Right ventricle myocardium inferior (tissue), 1 donor: ENCODE measurements at places on chromosomes 3 and 15.

- no peak for DNase-seq
These were observed 65.4 kb downstream of the FOXP1 start for GRCh38 chr3:71518089-71518488.

- DNase-seq = no peak
These were observed 132.6 kb upstream of the LIPC start for GRCh38 chr15:58298879-58299850.

- no peak for DNase-seq
These were observed 3.9 kb downstream of the RRP9 start for GRCh38 chr3:51937611-51938450.

- DNase-seq = no peak
These were observed 69.4 kb downstream of the STAG1 start for GRCh38 chr3:136682740-136683312.

DNA sequence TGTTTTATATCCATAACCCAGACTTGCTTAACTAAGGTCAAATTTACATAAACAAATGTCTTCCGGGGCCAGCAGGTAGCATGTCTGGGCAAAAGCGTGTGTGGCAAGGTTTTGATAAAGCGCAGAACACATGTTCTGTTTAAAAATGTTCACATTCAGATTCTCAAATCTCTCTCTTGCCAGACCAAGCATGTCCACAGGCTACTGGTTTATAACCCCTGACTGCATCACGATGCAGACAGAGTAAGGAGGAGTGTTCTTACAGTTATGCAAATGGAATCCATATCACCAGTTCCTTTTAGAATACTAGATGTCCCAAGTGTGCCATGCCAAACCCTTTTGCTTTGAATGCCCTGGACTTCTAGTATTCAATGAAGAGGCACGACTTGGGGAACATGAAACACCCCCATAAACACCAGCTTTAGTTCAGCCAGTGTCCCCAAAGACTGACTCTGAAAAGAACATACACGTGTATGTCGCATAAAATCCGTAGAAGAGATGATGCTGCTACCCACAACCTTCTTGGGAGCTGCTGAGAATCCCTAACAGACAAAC, 412.0 kb downstream of the CNTN4 start:
- no peak for DNase-seq

- DNase-seq = no peak
These were observed 144.0 kb downstream of the SMAD6 start for GRCh38 chr15:66846031-66846430.

- DNase-seq = no peak
These were observed 405.6 kb downstream of the GRM7 start for GRCh38 chr3:7266551-7266950.

- DNase-seq = no peak
These were observed 1106.8 kb downstream of the IGSF11 start for GRCh38 chr3:117927825-117928224.

GRCh38 chr15:70539912-70540530, 223.3 kb downstream of the UACA start:
- peak; percentile 64 for DNase-seq

DNA sequence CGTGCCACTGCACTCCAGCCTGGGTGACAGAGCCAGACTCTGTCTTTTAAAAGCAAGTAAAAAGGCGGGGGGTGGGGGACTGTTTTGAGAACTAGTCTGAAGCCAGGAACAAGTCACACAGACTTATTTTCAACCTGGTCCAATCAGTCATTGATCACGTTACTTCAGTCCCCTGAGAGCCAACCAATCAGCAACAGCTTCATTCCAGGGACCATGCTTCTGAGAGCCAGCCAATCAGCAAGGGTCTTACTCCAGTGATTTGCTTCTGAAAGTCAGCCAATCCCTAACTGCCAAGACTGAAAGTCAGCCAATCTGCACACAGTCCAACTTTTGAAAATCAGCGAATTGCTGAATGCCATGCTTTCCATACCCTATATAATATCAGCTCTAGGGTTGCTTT, 48.6 kb upstream of the C15orf39 start:
- DNase-seq = no peak

DNA sequence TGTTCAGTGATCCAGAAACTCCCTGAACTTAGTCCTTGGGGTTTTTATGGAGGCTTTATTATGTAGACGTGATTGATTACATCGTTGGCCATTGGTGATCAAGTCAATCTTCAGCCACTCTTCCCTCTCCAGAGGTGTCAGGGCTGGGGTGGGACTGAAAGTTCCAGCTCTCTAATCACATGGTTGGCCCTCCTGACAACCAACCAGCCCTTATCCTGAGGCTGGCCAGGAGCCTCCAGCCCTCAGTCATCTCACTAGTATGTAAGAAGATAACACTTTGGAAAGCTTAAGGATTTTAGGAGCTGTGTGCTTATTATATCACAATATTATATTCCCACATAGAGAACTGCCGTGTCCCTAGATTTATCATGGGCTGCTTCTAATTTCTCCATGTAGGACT, 142.3 kb downstream of the VPS8 start:
- DNase-seq = no peak

- DNase-seq = peak; percentile 34
These were observed 68.4 kb downstream of the LINGO1 start for GRCh38 chr15:77564341-77564740.

- DNase-seq = no peak
These were observed 607.5 kb upstream of the ROBO2 start for GRCh38 chr3:76432396-76432795.

DNA sequence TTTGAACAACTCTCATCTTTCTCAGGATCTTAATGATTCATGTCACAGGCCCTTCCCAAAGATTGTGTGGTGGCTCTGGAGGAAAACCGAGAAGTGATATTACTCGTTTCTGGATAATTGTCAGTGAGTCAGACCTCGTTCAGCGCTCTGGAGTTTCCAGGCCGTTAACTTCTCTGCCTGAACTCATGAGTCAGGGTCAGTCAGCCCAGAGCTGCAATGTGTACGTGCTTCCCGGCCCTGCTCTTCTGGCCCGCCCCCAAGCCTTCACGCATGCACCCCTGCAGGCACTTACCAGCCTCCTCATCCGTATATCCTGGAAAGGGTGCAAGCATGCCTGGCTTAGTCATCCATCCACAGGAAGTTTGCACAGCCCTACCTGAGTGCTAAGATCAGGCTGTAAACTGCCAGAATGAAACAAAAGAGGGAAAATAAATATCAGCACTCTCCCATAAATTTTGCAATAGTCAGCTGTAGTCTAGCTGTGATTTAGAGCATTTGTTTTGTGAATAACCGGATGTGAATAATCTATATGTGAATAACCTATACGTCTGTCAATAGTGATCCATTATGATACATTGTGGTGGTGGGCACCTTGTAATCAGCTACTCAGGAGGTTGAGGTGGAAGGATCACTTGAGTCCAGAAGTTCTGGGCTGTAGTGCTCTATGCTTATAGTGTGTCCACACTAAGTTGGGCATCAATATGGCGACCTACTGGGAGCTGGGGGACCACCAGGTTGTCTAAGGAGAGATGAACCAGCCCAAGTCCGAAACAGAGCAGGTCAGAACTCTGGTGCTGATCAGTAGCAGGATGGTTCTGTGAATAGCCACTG, 35.3 kb upstream of the SEMA4B start:
- no peak for DNase-seq

GRCh38 chr3:181880331-181880730, 168.6 kb downstream of the SOX2 start:
- DNase-seq = no peak

DNA sequence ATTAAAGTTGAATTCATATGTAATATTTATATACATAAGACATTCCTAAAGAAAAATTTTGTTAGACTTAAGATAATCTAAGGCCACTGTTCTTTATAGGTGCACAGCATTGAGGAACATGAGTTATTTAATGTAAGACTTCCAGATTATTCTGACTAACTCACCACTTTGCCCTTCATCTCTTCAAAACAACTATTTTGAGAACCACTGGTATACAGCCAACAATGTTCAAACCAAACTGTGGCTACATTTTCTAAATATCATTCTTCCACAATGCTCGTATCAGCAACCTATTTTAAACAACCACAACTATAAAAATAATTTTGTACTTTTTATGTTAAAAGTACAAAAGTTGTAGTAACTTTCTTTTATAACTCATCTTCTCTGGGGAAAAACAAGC, 199.8 kb upstream of the ALCAM start:
- DNase-seq = no peak

DNA sequence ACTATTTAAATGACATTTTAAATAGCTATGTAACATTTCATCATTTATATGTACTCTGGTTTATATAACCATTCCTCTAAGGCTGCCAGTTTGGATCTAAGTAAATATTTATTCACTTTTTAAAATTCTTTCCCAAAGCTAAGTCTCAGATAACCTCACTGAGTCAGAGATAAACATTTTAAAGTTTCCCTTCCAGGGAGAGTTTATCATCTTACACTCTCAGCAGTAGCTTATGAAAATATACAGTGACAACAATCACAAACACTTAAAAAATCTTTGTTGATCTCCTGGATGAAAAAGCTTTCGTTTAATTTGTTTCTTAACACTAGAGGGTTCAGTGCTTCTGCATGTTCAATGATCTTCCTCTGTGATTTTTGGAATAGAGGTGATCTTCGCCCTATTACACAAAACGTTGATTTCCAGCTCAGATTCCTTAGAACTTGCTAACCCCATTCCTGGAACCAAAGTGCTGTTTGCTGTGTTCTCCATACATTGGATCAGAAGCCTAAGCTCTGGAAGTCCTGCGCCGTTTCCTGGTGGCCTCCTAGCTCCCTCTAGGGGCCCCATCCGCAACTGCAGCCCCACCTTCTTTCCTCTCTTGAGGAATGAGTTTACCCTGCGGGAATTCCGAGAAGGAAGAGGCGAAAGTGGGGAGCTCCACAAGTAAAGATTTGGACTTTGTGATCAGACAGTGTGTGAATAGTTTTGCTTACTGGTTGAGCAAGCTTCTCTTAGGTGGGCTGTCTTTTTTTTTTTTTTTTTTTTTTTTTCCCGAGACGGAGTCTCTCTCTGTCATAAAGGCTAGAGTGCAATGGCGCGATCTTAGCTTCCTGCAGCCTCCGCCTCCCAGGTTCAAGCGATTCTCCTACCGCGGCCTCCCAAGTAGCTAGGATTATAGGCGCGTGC, 29.3 kb upstream of the SACM1L start:
- DNase-seq = peak; percentile 80

GRCh38 chr15:70272565-70273355, 175.0 kb upstream of the TLE3 start:
- DNase-seq = no peak

GRCh38 chr3:51679777-51680176, 8.7 kb downstream of the TEX264 start:
- DNase-seq = no peak

DNA sequence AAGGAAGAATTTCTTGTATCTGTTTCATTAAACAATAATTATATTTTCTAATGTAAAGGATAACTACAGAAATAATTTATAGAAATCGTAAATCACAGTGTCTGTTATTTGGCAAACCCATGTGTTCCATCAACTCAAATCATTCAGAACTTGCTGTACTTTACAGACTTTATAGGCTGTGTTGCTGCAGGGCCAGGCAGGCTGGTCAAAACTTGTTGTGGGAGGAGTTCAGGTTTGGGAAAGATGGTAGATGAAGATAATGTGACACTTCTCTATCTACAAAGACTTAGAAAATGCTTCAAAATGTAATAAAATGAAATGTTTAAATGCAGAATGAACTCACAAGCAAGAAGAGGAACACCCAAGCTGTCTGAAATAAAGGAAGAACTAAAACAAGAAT, 183.4 kb downstream of the SEMA6D start:
- no peak for DNase-seq

DNA sequence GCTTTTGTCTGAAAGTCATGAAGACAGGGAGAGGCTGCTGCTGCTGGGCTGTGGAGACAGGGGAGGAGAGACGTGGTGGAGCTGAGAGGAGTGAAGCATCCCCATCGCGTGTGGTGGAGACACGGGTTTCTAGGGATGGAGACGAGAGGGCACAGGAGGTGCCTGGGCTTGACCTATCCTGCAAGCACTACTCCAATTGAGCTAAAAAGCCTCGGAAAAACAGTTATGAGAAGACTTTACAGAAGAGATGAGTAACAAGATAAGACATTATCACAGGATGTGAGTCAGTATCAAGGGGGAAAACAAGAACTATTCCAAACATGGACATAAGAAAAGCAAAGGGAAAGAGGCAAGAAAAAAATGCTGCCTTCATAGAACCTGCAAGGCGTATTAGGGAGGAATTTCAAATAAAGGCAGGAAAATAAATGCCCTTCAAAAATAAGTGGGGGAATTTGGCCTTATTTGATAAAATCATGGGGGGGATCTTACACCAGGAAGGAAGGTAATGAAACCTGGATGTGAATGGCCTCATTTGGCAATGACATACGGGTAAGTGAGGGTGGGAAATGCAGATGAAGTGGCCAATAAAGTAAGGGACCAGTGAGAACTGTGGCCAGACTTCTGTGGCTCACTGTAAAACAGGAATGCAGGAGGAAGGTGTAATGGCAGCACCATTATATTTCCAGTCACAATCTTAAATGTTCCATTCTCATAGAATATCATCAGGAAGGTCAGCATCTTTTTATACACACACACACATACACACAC, 97.9 kb downstream of the PLD1 start:
- DNase-seq = no peak

DNA sequence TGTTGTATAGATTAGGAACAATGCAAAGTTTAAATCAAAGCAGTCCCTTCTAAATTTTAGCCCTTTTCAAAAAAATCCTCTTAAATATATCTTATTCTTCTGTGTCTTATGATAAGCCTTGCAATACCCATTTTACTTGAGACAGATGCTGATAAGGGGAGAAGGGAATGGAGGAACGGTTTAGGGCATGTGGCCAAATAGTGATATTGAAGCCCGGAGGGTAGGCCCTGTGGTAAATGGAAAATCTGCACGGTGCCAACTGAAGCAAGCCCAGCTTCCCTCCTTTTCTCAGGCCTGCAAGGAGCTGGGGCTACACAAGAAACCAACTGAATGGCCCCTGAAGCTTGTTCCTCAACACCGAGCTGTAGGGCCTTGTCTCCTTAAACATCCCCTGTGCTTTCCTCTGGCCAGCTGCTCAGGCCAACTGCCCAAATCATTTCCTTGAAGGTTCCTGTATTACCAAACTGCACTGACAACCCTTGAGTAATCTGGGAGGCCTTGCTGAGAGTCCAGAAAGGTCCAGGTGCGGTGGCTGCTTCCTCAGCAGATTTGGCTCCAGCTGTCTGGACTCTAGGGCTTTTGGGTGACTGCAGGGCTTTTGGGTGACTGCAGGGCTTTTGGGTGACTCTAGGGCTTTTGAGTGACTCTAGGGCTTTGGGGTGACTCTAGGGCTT, 67.2 kb downstream of the NCEH1 start:
- no peak for DNase-seq

GRCh38 chr3:177687291-177687690, 490.0 kb upstream of the TBL1XR1 start:
- no peak for DNase-seq

DNA sequence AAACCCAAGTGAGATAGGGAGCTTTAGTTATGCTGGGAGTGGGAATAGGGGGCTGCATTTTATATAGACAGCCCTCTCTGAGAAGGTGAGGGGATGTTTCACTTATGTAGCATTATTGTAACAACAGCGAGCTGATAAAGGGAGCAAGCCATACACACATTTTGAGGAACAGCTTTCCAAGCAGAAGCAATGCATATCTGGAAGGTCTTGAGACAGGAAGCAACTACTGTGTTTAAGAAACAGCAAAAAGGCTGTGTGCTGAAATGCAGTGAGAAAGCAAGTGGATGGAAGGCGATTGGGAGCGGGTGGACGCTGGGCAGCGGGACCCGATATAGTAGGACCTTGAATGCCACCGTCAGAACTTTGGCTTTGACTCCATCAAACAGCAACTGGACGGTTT, 155.9 kb upstream of the TBL1XR1 start:
- DNase-seq = no peak
